Muscle of arm (tissue), 14 donors: ENCODE measurements at places on chromosomes 11 and 22. TPM values are rescaled to one million over a fixed set of nuclear protein-coding genes. Genes with fewer than 3 reads are reported as not detected.

The PLAAT5 gene
- polyA plus RNA-seq: 2.5 TPM

The TREH gene
- polyA plus RNA-seq: 0.57 TPM

The CCDC188 gene
- 0.52 TPM for polyA plus RNA-seq

The TBX1 gene
- 20.8 TPM for polyA plus RNA-seq

The UCP3 gene
- polyA plus RNA-seq: 2.3 TPM

The LDHAL6A gene
- polyA plus RNA-seq: 0.36 TPM

The LRRC56 gene
- 5.9 TPM for polyA plus RNA-seq

The EXT2 gene
- polyA plus RNA-seq: 52.2 TPM

The GUCY1A2 gene
- not detected for polyA plus RNA-seq

The GAS2L1 gene
- polyA plus RNA-seq: 11.8 TPM

The RASD2 gene
- 10.1 TPM for polyA plus RNA-seq

The RAB3IL1 gene
- polyA plus RNA-seq: 20.6 TPM

The OR52I1 gene
- not detected for polyA plus RNA-seq

The OR51I1 gene
- polyA plus RNA-seq: not detected

The NEFH gene
- polyA plus RNA-seq: 1.7 TPM

The ARHGEF17 gene
- 38.8 TPM for polyA plus RNA-seq

The ANO9 gene
- 14.1 TPM for polyA plus RNA-seq

The PAX6 gene
- 0.90 TPM for polyA plus RNA-seq

The OR2AG2 gene
- 0.04 TPM for polyA plus RNA-seq

The SF1 gene
- polyA plus RNA-seq: 207 TPM

The MMP8 gene
- not detected for polyA plus RNA-seq

The DDX6 gene
- 80.8 TPM for polyA plus RNA-seq

The MS4A14 gene
- 0.52 TPM for polyA plus RNA-seq

The TPBGL gene
- 0.45 TPM for polyA plus RNA-seq

The DNAJB7 gene
- polyA plus RNA-seq: 0.98 TPM

The NLRP14 gene
- 0.05 TPM for polyA plus RNA-seq

The GAL3ST1 gene
- 6.0 TPM for polyA plus RNA-seq

The OR52I2 gene
- not detected for polyA plus RNA-seq

The F2 gene
- polyA plus RNA-seq: 0.13 TPM

The MIOX gene
- 0.20 TPM for polyA plus RNA-seq

The CHRM1 gene
- polyA plus RNA-seq: not detected

The GRM5 gene
- not detected for polyA plus RNA-seq

The ATP6V1E1 gene
- polyA plus RNA-seq: 75.3 TPM

The VPS37C gene
- 15.7 TPM for polyA plus RNA-seq

The TRIOBP gene
- 39.0 TPM for polyA plus RNA-seq

The MPPED1 gene
- 0.31 TPM for polyA plus RNA-seq

The SERPING1 gene
- polyA plus RNA-seq: 101 TPM

The CTSW gene
- polyA plus RNA-seq: 1.1 TPM

The ST14 gene
- not detected for polyA plus RNA-seq

The RIC3 gene
- polyA plus RNA-seq: 0.48 TPM

The TRIM64 gene
- not detected for polyA plus RNA-seq

The PATE2 gene
- polyA plus RNA-seq: not detected

The MOV10L1 gene
- 0.49 TPM for polyA plus RNA-seq

The CRYBA4 gene
- not detected for polyA plus RNA-seq

The DEFB131B gene
- polyA plus RNA-seq: not detected

The KRTAP5-10 gene
- polyA plus RNA-seq: not detected
